ENCODE measurements at places on chromosomes 4 and X. TPM values are rescaled to one million over a fixed set of nuclear protein-coding genes. Genes with fewer than 3 reads are reported as not detected.

The DRP2 gene
- 0.35 TPM for total RNA-seq

The SPARCL1 gene
- not detected for total RNA-seq

The TASL gene
- not detected for total RNA-seq

The ARR3 gene
- not detected for total RNA-seq

The PGAM4 gene
- total RNA-seq: 0.22 TPM

The RNF212 gene
- 13.3 TPM for total RNA-seq

The FATE1 gene
- total RNA-seq: not detected

The CXCL10 gene
- total RNA-seq: not detected

The CT47B1 gene
- not detected for total RNA-seq

The CFP gene
- 0.10 TPM for total RNA-seq

The UGT2A2 gene
- total RNA-seq: not detected

The TMEM255A gene
- 0.07 TPM for total RNA-seq

The GPRASP1 gene
- 0.94 TPM for total RNA-seq

The SORCS2 gene
- not detected for total RNA-seq

The USP26 gene
- not detected for total RNA-seq

The MAGEB17 gene
- not detected for total RNA-seq

The PDGFRA gene
- total RNA-seq: 0.05 TPM

The DTHD1 gene
- not detected for total RNA-seq

The AADAT gene
- total RNA-seq: 14.5 TPM

The TEC gene
- total RNA-seq: 2.9 TPM

The ERCC6L gene
- 7.1 TPM for total RNA-seq

The TMEM131L gene
- total RNA-seq: 9.7 TPM

The TRPC3 gene
- total RNA-seq: not detected

The BBS7 gene
- total RNA-seq: 13.1 TPM

The CTAG1A gene
- not detected for total RNA-seq

The TCEAL4 gene
- total RNA-seq: 104 TPM

The WAS gene
- total RNA-seq: 0.20 TPM

The OPN1MW gene
- not detected for total RNA-seq

The CCNG2 gene
- total RNA-seq: 8.9 TPM

The UGT2B17 gene
- total RNA-seq: not detected

The RHOH gene
- total RNA-seq: 7.3 TPM

The RTL9 gene
- 0.02 TPM for total RNA-seq

The SPANXN3 gene
- total RNA-seq: not detected

The PRKG2 gene
- total RNA-seq: 3.3 TPM

The XAGE5 gene
- total RNA-seq: not detected

The APBB2 gene
- total RNA-seq: 32.2 TPM

The GUCY1A1 gene
- total RNA-seq: 0.92 TPM

The NHSL2 gene
- 0.05 TPM for total RNA-seq

The CXCL3 gene
- total RNA-seq: 11.1 TPM

The SYP gene
- 0.92 TPM for total RNA-seq

The ODAM gene
- total RNA-seq: not detected

The ZAR1 gene
- not detected for total RNA-seq

The ZNF630 gene
- 1.6 TPM for total RNA-seq

The TKTL2 gene
- not detected for total RNA-seq
